Stimulated activated CD4-positive, alpha-beta T cell treated with anti-CD3 and anti-CD28 coated beads, Interleukin-12 subunit alpha, Interleukin-12 subunit beta, amount 100 ng/mL, for 24 hours (primary cell): ENCODE measurements at places on chromosomes 11 and 22.

DNA sequence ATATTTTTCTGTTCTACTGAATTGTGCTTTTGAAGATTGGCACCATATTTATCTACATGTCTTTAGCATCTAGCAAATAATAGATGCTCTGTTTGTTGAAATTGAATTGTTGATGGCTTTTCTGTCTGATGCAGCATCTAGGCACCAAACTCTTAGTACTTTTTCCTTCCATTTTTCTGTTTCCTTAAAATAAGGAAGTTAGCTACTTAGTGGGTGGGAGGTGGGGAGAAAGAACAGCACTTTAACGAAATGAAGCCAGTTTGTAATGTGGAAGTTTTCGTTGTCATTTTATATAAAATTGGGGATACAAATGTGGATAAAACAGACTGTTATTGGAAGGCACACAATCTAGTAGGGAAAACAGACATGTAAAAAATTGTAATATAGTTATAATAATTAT lies 76.6 kb downstream of the HIPK3 start:
- no peak for DNase-seq

DNA sequence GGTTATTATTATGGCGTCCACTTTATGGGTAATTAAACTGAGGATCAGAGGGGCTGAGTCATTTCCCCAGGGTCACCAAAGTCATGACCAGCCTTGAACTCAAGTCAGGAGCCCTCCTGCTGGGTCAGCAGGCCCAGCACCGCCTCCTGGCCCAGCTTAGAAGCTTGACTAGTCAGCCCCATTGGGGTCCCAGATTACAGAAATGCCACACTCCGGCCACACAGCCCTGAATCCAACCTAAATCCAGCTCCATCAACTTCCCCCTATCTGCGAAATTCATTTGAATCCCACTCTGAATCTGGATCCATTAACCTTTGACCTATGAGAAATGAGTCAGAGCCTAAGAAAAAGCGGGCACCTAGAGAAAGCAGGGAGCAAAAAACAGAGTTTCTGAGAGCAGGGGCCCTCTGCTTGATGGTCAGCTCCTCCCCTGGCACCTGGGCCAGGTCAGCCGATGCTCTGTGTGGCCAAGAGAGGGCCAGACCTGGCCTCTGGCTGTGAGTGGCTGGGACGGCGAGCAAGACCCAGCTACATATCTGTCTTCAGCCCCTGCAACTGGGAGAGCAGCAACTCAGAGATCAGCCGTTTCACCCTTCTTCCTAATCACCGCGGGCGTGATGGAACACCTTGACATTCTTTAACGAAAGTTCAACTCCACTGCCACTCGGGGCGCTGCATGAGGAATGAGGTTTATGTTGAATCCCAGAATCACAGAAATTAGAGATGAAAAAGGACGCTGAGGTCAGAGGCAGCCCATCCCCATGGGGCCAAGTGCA lies 196.1 kb downstream of the TRIM29 start:
- no peak for DNase-seq

DNA sequence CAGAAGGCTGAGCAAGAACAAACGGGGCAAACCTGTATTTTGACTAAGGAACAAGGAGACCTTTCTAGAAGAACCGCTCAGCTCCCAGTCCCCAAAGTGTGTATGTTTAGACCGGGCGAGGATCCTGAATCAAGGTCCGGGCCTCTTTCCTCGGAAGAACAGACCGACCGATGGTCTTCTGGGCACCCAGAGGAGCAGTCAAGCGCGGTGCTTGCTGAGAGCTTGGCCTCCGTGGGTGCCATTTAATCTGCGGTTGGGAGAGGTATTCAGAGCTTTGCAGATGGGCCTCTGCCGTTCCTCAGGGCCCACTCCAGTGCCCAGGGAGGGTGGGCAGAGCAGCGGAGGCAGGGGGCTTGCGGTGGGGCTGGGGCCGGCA lies 26.5 kb upstream of the ATXN10 start:
- no peak for DNase-seq

DNA sequence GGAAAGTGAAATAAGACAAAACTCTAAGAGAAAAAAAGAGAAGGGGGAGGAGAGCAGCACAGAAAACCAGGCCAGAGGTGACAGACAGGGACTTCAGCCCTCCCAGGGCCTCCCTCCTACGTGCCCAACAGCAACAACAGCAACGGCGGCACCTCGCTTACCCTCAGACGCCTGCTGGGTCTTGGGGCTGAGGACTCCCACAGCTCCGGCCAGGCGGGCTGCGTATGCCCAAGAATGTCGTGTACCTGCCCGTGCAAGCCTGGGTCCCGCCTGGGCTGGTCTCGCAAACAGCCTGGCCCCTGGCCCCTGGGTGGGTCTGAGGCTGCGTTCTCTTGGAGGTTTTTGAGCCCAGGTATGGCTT lies 30.5 kb downstream of the ARAP1 start:
- no peak for DNase-seq

GRCh38 chr11:79189055-79189454 lies 251.8 kb downstream of the TENM4 start:
- no peak for DNase-seq

GRCh38 chr11:7518811-7519562 lies 5.2 kb downstream of the PPFIBP2 start:
- DNase-seq = no peak
